ENCODE measurements at places on chromosomes 4 and X.

DNA sequence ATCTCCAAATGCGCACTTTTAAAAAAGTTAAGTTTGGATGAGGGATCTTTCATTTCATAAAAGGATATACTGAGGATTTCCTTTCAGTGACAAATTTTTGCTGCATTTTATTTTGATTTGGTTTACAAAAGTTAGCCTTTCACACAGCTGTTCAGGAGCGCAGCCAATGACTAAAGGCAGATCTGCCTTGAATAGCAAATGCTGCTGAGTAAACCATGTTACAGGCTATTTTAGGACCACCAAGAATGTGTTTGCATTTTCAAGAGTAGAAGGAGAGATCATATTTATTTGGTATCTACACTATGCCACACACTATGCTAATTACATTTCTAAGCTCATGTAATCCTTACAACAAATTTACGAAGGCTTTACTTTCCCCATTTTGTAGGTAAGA lies 92.1 kb downstream of the MAMLD1 start:
- no peak for DNase-seq

- DNase-seq = no peak
These were observed 6.6 kb downstream of the FBXL5 start for GRCh38 chr4:15648600-15648999.

- DNase-seq = peak; percentile 95
These were observed at the start of gene FGFR3 for GRCh38 chr4:1792832-1793495. FGFR3 (plus strand) TSS chr4:1793293; CDS start chr4:1793935, 642 bp downstream.

- DNase-seq = no peak
These were observed 133.0 kb upstream of the TMLHE start for GRCh38 chrX:155745792-155746191.

DNA sequence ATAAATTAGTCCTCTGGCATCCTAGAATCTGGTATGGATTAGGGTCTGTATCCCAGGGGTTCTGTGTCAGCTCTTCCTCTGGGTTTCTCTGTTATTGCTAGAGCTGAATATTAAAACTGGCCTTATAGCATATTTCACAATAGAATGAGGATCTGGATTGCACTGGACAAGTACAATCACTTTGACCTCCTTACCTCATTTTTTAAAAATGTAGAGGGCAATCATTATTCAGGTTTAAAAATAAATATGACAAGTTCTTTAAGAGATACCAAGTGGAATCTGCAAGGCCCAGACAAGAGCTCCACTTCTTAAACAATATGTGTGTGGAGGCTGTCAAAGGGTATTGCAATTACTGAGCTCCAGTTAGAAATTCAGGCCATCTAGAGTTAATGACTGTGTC lies 1.4 kb downstream of the PALLD start:
- DNase-seq = peak; percentile 24

DNA sequence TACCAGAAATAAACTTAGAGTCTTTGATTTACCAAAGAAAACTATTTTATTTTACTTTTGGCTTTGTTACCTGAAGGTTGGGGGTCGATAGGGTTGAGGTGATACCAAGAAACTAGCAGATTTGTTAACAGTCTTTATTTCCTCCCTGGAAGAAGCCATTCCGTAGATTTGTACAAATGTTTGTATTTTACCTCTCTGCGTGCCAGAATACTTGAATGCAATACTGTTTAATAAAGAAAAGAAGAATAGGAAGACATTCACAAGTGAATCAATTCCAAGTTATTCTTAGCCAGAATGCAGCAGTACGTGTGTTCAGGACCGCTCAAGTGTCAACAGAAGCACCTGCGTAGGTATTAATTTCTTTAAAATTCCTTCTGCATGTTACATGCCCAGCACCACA lies 260.3 kb upstream of the TENM3 start:
- no peak for DNase-seq

DNA sequence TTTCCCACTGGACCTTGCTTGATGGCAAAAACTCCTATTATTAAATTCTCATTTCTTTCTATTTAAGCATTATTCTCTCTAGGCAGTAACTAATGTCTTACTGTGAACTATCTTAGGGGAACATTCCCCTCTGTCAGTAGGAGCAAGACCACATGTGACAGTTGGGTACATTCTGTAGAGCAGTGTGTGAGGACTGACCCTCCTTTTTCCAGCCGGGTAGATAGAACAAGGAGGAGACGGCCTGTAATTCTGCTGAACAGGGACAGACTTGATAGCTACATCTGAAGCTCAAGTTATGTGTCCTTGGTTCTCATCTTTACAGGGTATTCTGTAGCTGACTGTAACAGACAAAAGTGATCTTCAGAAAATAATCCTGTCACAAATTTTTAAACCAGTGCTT lies 43.3 kb downstream of the FNIP2 start:
- no peak for DNase-seq

GRCh38 chr4:69523385-69524132 lies 27.9 kb upstream of the UGT2B4 start:
- DNase-seq = no peak

All from GM03348 (cell line).